HL-60 (cell line): ENCODE measurements at places on chromosomes 6 and 20.
A peak's percentile ranks its signal among the peaks of the same experiment; 100 is the strongest.

- no peak for DNase-seq
Observed at GRCh38 chr6:68094070-68094469, 541.0 kb upstream of the ADGRB3 start.

DNA sequence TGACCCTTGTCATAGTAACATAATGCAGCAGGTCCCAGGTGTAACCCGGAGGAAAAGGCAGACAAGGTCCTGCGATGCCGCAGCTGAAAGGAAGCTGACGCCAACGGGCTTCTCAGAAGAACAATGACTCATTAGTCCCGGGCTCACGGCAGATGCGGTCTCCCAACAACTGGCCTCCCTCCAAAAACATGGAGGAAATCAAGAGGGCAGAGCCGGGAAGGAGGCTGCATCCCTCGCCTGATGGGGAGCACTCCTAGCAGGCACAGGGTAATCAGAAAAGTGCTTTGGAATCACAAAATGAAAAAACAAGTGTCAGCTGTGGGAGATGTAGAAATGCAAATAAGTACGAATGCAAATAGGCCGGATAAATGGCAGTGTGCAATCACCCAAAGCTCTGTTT is 165.2 kb upstream of the AGPAT4 start:
- no peak for DNase-seq

- DNase-seq, result no peak
Observed at GRCh38 chr6:50116390-50116789, 66.7 kb upstream of the DEFB112 start.

DNA sequence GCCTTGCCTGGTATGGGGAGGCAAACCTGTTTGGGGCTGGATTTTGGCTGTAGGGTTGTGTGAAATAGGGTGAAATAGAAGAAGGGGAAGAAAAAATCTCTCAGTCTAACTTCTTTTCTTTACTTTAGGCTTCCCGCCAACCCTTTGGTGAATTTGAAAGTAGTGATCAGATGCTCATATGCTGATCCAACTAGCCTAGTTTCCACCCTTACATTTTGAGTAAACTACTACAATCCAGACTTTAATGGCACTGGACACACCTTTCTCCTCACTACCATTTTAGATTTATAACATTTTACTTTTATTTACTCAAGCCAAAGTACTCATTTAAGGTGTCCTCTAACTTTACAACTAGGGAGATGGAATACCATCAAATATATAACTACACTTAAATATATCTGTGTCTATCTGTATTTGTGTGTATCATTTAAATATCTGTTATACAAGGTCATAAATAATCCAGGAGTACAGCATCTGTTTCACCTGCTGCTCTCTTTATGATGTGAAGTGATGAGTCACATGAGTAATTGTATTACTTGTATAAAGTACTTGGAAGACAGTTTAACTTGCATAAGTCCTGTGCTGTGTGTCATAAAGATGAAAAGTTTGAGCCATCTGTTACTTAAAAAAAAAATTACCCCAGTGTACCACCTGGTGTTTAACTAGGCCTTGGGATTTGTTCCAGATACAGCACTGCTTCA is 172.1 kb downstream of the CDKAL1 start:
- DNase-seq, result no peak

GRCh38 chr6:37089783-37090182 is 80.2 kb upstream of the PIM1 start:
- no peak for DNase-seq

DNA sequence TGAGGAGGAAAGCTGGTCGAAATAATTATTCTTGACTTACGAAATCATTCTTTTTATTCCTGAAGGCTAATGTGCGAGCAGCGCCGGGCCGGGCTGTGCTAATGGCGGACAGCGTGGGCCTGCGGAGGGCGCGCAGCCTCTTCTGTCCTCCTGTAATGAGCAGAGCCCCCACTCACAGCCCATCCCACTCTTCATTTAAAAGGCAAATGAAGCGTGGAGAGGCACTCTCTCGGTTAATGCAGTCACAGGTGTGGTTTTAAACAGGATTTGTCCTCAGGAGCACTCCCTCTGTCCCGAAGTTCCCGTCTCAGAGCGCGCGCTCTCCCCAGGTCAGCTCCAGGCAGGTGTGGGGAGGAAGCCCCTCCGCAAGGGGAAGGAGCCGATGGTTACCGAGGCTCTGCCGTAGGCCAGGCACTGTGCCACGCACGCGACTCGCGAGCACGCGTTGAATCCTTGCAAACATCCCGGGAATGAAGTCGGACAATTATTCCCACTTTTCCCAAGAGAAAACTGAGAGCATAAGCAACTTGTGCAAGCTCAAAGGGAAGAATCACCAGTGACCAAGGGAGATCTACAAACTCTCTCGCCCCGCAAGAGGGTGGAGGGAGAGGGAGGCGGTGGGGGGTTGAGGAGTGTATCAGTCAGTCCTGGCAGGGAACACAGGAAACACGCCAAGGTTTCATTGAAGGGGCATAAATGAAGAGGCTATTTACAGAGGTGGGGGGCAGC is 35.5 kb upstream of the ZFAND3 start:
- DNase-seq, result no peak

DNA sequence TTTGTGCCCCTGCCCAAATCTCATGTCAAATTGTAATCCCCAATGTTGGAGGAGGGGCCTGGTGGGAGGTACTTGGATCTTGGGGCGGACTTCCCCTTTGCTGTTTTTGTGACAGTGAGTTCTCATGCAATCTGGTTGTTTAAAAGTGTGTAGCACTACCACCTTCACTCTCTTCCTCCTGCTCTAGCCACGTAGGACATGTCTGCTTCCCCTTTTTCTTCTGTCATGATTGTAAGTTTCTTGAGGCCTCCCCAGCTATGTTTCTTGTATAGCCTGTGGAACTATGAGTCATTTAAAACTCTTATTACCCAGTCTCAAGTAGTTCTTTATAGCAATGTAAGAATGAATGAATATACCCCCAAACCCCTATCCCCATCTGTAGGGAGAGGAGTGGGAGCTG is 1013.7 kb upstream of the MAP3K7 start:
- DNase-seq, result peak; percentile 1

GRCh38 chr20:33191955-33192354 is 24.0 kb downstream of the BPIFA2 start:
- DNase-seq, result no peak

DNA sequence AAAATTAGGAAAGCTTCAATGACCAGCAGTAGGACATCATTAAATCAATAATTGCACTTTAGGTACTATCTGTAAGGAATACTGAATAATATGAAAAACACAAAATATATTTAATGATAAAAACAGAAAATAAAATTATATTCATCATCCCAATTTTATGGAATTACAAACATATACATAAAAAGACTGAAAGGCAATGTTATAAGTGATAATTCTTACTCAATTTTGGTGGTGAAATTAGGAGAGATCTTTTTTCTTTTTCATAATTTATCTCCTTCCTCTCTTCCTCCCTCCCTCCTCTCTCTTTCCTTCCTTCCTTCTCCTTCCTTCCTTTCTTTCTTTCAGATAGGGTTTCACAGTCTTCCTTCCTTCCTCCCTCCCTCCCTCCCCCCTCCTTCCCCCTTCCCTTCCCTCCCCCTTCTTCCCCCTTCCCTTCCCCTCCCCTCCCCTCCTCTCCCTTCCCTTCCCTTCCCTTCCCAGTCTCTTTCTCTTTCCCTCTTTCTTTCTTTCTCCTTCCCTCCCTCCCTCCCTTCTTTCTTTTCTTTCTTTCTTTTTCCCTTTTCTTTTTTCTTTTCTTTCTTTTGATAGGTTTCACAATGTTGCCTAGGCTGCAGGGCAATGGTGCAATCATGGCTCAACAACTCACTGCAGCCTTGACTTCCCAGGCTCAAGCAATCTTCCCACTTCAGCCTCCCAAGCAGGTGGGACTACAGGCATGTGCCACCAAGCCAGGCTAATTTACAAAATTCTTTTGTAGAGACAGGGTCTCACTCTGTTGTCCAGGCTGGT is 36.8 kb downstream of the RSPH3 start:
- DNase-seq, result no peak

- DNase-seq, result no peak
Observed at GRCh38 chr6:150336708-150337107, 32.1 kb upstream of the IYD start.

DNA sequence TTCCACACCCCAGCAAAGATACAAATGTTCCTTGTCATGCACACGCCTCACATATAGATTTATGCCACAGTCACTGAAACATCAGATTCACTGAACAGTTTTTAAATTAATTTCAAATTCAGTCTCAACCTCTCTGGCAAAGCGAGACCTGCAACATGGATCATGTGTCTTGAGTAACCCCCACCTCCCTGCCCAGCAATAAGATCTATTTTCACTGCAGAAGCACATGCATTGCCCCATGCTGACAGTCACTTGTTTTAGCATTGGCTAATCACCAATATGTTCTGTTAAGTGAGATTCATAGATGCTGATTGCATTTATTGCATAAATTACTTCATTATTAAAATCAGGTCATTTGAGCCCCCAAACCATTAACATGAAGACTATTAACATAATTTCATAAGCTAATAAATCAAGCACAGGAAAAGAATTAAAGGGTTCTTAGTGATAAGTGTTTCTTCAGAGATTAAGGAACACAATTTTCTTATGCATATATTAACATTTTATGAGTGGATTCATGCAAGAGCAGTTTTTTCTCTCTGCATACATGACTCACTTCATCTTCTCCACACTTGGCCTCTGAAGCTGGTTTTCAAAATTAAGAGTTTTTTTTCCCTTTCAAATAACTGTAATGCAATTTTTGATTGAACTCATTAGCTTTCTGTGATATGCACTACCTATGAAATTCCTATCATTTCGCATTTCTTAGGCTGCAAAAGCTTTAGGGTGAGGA is 173.2 kb upstream of the SOX4 start:
- DNase-seq, result no peak

GRCh38 chr6:147390909-147391536 is 117.5 kb upstream of the SAMD5 start:
- DNase-seq, result no peak

GRCh38 chr6:136599329-136600011 is 49.2 kb upstream of the MAP7 start:
- DNase-seq, result no peak

- DNase-seq, result no peak
Observed at GRCh38 chr6:126608681-126609080, 268.8 kb downstream of the CENPW start.

DNA sequence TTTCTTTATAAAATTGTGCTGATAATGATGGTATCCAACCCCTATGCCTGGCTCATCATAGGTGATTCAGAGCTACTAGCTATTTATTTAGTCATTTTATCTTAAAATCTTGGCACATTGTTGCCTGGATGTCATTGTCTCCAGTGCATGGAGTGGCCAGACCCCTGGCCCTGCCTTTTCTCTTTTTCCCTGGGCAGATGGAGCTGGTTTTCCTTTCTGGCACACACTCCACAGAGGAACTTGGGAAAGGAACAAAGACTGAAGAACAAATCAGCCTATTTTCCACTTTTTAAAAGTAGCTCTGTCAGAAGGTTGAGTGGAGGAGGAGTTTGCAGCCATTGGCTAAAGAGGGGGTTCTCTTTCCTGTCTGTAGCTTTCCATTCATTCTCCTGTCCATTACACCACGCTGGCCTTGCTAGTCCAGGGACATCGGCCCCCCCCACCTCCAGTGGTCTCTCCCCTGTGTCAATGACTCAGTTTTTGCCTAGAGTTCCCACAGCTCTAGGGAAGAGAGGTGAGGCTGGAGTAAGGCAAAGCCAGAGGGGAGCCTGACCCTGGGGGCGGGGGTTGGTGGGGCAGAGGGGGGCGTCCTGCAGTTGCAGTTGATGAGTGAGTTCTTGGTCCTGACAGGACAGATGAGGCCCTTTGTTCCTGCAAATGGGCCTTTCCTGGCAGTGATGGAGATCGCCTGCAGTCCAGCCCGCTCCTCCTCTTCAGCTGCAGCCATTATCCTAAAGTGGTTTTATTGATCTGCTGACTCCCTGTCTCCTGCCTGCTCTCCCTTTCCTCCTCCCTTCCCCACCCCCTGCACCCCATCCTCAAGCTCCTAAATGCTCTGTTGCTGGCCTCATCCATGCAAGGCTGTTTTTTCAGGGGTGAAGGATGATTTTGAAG is 774.5 kb downstream of the DHX35 start:
- DNase-seq, result no peak

- no peak for DNase-seq
Observed at GRCh38 chr6:17454316-17455005, 61.1 kb downstream of the CAP2 start.

DNA sequence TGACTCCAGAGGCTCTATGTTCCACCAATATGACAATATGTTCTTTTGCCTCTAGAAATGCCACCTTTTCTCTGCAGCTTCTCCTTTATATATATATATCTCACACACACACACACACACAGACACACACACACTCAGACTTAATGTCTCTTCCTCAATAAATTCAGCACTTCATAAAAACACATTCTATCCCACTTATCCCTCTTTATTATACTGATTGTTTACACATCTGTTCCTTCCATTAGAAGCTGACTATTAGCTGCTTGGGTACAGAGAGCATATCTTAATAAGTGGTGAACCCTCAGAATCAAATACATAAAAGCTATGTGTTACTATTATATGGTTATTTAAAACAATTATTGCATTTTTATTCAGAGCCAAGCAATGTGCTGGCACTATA is 23.3 kb downstream of the NRSN1 start:
- DNase-seq, result no peak

DNA sequence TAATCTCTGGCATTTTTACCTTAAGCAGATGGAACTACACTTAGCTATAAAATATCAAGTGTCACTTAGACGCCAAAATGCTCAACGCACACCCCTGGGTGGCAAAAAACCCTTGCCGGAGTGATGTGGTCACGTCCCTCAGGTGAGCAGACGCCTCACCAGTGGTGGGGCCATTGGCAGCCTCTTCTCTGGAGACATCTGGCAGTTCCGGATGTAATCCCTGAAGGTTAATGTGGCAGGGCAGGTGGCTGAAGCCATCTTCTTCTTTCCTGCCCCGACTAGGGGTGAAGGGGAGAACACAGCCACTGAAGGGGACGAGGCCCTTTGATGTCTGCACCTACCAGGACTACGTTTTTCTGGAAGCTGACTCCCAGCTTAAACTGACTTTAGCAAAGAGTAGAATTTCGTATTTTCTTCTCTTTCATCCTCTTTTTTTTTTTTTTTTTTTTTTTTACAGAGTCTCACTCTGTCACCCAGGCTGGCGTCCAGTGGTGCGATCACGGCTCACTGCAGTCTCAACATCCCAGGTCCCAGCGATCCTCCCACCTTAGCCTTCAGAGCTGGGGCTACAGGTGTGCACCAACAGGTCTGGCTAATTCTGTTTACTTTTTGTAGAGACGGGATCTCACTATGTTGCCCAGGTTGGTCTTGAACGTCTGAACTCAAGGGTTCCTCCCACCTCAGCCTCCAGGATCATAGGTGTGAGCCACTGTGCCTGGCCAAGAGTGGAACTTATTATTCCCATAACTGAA is 152.1 kb downstream of the TTLL2 start:
- no peak for DNase-seq

- no peak for DNase-seq
Observed at GRCh38 chr6:113674075-113674474, 183.1 kb upstream of the MARCKS start.

- no peak for DNase-seq
Observed at GRCh38 chr6:105161421-105161820, 18.4 kb downstream of the POPDC3 start.

DNA sequence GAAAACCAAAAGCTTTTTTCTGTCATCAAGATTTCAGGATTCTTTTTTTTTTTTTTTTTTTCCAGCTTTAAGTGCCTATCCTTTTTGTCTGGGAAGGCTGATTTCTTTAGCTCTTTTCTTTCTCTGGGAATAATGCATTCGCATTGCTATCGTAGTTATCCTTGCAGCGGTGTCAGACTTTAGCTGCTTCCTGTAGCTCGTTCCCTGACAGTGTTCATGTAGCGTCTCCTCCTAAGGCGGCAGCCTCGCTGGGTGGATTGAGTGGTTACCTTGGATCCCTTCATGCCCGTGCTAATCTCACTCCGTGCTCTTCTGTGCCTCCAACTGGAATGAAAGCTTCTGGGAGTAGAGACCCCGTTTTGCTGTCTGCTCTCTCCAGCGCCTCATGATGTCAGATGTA is 43.1 kb downstream of the UST start:
- DNase-seq, result no peak
